ENCODE measurements at places on chromosomes 6 and 20.
A peak's percentile ranks its signal among the peaks of the same experiment; 100 is the strongest.

GRCh38 chr6:145885431-145885830, 70.8 kb upstream of the FBXO30 start:
- no peak for DNase-seq

- peak; percentile 82 for DNase-seq
These were observed 660 bp upstream of the TFB1M start for GRCh38 chr6:155314773-155315515.

DNA sequence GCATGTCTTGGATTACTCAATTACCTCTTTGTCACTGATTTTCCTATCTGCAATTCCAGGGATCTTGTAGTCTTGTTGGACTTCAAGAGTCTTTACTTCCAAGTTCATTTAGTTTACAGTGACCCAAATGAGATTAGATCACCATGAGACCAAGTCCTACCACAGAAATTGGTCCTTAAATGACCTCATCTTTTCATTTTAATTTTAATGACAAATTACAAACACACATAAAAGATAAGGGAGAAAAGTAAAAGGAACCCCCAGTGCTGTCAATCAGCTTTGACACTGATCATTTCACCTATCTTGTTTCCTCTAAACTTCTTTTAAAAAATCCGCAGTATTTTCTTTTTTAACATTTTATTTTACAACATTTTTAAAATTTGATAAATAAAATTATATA, 54.9 kb upstream of the FYN start:
- DNase-seq = no peak

GRCh38 chr6:144153260-144153659, 2.9 kb downstream of the STX11 start:
- DNase-seq = no peak

DNA sequence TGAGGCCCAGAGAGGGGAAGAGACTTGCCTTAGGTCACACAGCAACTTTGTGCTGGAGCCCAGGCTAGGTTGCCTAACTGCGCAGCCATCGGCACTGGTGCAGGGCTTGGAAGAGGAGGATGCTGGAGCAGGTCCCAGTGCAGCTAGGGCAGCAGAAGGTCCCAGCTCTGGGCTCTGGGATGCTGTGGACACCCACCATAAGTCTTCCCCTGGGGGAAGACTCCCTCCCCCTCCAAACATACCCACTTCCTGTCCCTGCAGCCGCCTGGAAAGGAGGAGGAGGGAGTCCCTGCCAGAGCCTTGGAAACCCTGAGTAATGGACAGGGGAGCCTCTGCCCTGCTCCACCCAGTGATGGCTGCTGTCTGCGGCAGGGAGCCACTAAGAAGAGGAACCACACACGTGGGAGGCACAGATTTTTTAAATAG, 93.6 kb downstream of the NCR2 start:
- peak; percentile 34 for DNase-seq

GRCh38 chr6:68443704-68444103, 191.4 kb upstream of the ADGRB3 start:
- DNase-seq = no peak

DNA sequence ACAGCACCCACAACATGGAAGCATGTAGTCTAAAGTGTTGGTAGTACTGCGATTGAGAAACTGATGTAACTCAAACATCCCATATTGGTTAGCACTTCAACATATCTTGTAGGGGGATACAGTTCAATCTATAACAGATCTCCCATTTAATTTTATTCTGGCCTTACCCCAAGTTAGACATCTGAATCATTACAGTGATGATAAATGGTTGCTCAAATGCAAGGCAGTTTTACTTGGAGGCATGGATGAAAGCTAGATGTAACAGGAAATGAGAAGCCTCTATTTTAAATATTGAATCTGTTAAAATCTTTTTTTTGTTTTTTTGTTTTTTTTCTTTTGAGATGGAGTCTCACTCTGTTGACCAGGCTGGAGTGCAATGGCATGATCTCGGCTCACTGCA, 44.2 kb upstream of the FAM50B start:
- peak; percentile 8 for DNase-seq

DNA sequence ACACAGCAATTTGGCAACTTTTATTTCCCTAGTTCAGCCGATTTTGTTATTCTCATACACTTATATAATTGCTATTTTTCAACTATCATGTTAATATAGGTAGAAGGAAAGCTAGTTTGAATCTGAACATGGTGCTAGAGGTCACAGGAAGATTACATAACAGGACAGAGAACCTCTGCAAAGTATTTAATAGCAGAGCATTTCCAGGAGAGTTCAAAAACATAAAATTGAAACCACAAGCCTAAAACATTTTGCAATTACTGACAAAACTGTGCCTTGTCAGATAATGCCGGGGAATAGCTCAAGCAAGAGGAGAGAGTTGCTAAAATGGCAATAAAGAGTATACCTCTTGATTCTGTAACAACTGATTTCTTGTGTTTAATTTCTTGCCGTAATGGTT, 70.8 kb downstream of the TFAP2B start:
- DNase-seq = no peak

GRCh38 chr6:8651998-8652397, 216.7 kb upstream of the SLC35B3 start:
- no peak for DNase-seq

GRCh38 chr20:63224412-63225081, 8.6 kb upstream of the YTHDF1 start:
- DNase-seq = peak; percentile 43

GRCh38 chr6:129657483-129657882, 52.5 kb downstream of the ARHGAP18 start:
- no peak for DNase-seq

DNA sequence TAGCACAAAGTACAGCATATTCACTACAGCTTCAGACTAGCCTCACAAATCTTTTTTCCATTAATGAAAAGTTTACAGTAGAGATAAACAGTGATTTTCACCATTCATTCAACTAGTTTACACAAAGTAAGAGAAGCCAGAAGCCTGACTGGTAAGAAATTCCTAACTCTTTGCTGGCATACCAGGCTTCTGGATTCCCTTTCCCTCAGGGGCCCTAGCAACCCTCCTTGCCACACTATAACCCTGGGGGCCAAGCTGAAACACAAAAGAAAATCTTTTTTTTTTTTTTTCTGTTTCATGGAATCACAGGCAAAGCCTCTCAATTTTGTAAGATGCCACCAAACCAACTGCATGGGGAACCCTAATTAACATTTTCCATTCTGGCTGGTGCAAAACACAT, 28.9 kb upstream of the HMGN3 start:
- DNase-seq = no peak

- no peak for DNase-seq
These were observed 170.2 kb upstream of the CITED2 start for GRCh38 chr6:139544701-139545057.

GRCh38 chr6:75381877-75382633, 97.5 kb upstream of the TMEM30A start:
- no peak for DNase-seq

GRCh38 chr20:50358971-50359370, 151.2 kb upstream of the PTPN1 start:
- DNase-seq = no peak

DNA sequence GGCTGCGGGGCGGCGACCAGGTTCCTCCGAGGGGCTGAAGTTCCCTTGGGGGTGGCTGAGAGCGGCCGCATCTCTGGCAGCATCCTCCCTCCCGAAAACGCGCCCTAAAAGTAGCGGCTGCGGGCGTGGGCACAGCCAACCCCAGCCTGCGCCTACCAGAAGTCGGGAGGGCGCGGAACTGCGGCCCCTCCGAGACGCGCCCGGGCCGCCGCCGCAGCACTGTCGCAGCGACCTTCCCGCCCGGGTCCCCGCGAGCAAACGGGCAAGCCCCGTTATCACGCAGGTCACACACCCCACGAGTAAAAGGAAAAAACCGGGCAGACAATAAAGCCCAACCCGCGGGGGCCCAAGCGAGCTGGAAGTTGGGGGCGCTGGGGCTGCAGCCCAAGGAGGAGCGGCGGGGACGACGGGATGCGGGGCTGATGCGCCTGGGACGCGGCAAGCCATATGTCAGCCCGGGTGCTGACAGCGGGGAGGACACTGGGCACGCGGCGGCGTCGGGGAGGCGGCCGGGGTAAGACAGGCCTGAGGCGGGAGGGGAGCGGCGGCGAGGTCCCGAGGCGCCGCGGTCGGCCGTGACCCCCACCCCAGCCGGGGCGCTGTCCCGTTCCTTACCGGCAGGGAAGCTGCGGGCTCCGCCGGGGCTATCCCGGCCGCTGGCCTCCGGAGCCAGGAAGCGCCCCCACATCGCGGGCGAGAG, 659 bp downstream of the CEP85L start:
- peak; percentile 66 for DNase-seq
